ENCODE measurements at places on chromosomes 4 and X. TPM values are rescaled to one million over a fixed set of nuclear protein-coding genes. Genes with fewer than 3 reads are reported as not detected.

RRH gene
- not detected for total RNA-seq

TLR6 gene
- total RNA-seq = 1.2 TPM

DCX gene
- 0.09 TPM for total RNA-seq

XAGE1A gene
- not detected for total RNA-seq

GRCh38 chr4:74311696-74312313, 3.5 kb downstream of the EPGN start:
- peak; percentile 36 for DNase-seq

- no peak for DNase-seq
Measured at GRCh38 chr4:21678711-21679110, 269.9 kb downstream of the KCNIP4 start.

GRCh38 chrX:40468033-40468846, 112.5 kb upstream of the ATP6AP2 start:
- DNase-seq = peak; percentile 16

- DNase-seq = no peak
Measured at GRCh38 chr4:154305616-154306015, 186.0 kb downstream of the DCHS2 start.

DNA sequence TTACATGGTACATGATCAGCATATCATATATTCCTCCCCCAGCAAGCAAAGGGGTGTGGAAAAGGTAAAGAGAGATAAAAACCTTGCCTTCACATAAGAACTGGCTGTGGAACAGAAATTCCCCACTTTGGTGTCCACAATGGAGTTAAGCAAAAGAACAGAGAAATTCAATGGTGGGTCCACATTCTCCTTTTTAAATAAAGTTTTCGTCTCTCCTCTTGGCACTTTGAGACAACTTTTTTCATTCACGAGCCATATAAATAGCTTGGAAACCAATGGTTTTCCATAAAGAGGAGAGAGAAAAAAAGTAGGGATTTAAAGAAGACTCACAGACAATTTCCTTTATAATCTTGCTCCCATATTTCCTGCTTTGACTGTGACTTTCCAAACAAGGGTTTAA, 148.1 kb downstream of the TSPAN5 start:
- DNase-seq = no peak

DNA sequence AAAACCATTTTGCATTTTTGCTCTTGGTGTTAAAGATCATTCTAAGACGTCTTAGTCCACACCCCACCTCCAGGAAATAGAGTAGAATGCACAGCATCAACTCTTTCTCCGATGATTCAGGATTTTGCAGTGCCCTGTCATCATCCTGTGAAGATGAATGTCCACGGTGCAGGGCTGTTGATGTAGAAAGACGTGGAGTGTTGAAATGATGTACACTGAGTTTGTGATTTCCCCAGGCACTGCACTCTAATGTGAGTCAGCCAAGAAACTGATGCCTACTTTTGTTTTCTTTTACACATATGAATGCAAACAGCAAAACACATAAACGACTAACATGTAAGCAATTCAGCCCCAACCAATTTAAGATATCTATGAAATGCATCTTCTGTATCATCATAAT, 10.5 kb downstream of the LGI2 start:
- no peak for DNase-seq

DNA sequence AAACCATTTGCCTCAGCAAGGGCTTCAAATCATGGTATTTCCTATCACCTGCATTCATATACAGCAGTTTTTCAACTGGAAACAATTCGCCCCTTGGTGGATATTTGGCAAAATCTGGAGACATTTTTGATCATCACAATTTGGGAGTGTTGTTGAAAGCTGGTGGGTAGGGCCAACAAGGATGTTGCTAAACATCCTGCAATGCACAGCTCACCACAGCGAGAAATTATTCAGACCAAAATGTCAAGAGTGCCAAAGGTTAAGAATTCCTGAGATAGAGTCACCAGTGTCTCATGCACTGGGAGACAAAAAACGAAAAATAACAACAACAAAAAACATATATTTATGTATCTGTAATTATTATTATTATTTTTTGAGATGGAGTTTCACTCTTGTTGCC, 435.2 kb upstream of the CTSO start:
- no peak for DNase-seq

DNA sequence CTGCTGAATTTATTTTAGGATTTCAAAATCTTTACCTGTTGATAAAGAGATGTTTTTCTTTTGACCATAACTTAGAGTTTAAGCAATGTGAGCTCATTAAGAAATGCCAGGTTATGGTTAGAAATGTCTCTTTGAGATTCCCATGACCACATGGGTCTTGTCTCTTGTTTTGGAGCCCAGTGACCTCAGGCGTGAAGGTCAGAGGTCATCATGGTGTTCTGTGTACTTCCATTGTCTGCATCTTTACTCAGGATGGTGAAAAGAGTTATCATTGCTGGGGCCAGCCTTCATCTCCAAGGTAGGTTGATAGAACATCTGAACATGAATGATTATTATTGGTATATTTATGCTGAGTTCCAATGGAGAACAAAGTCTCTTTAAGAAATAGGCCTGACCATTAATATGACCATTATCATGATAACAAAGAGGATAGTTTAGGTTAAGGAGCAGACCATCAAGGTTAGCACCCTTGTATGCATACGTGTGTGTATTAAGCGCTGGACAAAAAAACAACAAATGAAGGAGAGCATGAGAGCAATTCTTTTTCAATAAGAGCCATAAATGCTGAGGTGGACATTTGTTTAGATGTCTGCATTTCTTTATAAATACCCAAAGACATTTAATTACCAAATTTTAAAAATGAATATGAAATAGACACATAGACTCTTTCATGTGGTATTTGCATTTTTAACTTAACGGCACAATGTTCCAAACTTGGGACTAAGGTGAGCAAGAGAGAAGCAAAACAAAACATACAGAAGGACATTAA, 120.6 kb upstream of the PAQR3 start:
- no peak for DNase-seq

GRCh38 chr4:6875431-6875831, 34.2 kb upstream of the TBC1D14 start:
- DNase-seq = peak; percentile 31

GRCh38 chr4:81827577-81828202, 356.0 kb upstream of the RASGEF1B start:
- no peak for DNase-seq

- DNase-seq = no peak
Measured at GRCh38 chr4:98686847-98687246, 28.4 kb upstream of the TSPAN5 start.

DNA sequence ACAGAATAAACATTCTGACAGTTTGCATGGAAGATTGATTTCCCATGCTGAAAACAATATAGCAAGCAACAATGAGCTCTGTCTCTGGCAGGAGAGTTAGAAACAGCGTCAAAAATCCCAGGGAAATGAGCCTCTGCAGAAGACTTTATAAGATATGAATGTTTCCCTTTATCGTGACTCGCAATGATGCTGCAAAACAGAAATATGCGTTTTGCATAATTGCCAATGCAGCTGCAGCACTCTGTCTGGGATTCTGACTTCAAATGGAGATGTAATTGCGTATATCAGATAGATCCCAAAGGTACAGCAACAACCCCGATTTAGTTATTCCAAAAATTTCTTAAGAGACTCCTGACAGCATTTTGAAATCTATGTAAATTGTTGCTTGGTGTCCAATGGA, 702.4 kb upstream of the EPHA5 start:
- no peak for DNase-seq

DNA sequence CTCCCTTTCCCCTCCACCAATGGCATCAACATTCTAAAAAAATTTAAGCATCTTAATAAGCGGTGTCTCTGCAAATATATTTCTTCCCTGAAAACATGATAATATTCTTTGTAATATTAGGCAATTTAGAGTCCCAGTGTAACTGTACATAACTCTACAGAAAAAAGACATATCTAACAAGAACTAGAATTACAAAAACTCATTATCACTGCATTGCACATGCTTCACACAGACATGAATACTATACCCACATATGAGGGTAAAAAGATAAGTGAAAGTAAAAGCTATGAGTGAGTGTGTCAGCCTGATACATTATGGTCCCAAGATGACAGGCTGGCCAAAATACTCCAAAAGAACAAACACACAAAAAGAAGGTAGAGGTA, 2.4 kb upstream of the FGB start:
- DNase-seq = no peak

DNA sequence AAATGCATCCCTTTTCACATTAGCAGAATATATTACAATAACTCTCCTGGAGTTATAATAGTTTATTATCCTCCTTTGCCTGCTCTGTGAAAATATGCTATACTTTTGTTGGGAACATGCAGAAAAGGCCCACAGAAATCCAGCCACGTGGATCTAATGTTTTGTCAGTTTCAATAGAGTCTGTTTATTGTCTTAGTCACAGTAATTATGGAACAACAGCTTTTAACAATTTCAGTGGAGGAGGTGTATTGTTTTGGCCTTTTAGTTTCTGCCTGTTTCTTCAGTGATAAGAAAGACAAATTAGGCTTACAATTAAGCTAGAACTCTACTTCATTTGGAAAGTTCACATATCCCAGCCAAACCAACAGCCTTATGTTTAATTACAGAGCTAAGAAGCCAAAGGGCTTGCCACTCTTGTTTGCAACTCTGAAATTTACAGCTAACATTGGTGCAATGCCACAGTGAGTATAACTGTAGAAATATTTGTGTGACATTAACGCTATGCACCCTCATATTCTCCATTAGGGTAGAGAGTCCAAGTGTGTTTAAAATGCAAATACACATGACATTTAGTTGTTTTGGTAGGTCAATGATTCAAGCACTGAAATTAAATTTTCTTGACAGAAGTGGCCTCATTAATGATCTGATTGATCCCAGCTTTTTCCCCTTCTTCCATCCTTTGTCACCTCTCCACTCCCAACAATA, 175.8 kb downstream of the USP46 start:
- DNase-seq = no peak

DNA sequence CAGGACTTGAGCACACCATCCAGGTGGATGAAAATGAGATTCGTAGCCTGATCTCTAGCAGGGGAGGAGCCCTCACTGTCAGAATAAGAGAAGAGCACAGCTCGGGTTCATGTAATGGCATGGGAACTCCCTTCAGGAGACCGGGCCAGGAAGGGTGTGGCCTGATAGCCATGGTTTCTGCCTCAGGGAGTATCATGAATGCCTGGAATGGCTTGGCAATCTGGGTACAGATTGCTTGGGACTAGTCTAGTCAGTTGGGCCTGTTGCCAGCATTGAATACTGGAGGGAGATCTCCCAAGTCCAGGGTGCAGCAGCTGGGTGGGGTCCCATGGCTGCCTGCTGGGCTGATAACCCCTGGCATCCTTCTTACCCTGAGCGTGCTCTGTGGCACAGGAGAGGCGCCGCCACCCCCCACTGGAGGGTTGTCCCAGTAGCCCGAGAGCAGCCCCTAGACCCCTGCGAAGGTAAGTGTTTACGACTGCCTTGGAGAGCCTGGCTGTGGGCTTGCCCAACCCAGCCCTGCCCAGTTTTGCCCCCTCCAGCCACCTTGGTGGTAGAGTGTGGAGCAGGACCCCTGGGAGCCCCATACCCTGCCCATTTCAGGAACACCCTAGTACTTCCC, 298.8 kb downstream of the TEX13A start:
- no peak for DNase-seq

- no peak for DNase-seq
Measured at GRCh38 chr4:140871368-140871767, 115.2 kb upstream of the TBC1D9 start.

- no peak for DNase-seq
Measured at GRCh38 chrX:40004921-40005291, 92.9 kb downstream of the BCOR start.

DNA sequence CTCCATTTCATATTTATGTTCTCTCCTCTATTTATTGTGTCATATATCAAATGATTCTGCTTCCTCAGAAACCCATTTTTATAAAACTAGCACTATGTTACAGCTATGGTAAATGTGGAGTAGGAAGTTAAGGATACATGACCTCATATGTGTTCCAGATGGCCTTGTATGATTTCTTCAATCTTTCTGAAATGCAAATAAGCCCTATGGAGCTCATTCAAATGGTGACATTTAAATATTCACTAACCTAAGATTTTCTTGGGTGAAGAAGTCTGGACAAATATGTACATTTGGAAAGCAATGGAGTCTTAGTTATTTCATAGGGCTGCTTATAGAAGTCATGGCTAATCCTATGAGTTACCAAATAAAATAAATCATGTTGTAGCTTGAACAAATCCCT, 782.5 kb downstream of the STPG2 start:
- no peak for DNase-seq

DNA sequence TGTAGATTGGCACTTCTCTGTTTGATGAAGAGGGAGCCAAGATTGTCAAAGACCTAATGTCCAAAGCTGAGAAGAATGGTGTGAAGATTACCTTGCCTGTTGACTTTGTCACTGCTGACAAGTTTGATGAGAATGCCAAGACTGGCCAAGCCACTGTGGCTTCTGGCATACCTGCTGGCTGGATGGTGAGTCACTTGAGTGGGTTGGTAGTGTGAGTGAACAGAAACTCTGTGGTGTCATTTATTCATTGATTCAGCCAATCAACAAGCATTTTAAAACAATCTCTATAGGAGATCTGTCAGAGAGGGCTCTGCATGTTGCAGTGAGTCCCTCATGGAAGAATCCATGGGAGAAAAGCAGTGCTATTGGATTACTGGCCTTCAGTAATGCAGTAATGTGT, 16.3 kb downstream of the TAF9B start:
- DNase-seq = no peak

- no peak for DNase-seq
Measured at GRCh38 chr4:3255611-3256186, 6.7 kb downstream of the MSANTD1 start.

DNA sequence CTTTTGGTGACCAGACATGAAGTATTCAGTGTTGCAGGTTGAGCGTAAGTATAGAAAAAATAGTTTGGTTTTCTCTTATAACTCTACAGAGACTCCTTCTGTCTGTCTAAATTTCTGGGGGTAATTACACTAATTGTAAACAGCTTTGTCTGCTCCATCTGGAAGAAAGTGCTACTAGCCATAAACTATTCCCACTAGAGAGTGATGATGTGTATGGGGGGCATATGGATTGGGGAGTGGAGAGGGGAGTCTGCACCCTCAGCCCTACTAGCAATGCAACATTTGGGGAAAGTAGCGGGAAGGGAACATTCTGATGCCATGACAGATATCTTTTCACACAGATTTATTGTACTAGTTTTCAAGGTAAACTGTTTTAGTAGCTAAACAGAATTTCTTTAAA, 549.7 kb downstream of the TRIML1 start:
- no peak for DNase-seq
